ENCODE measurements at places on chromosomes 5 and 9.

GRCh38 chr9:21995006-21995665 is 545 bp downstream of the CDKN2B-AS1 start:
- DNase-seq = peak; percentile 54

- no peak for DNase-seq
Observed at GRCh38 chr5:153584126-153584959, 93.9 kb downstream of the GRIA1 start.

GRCh38 chr9:96253059-96253696 is 48.8 kb downstream of the HSD17B3 start:
- DNase-seq = no peak

- no peak for DNase-seq
Observed at GRCh38 chr5:81140943-81141342, 92.2 kb upstream of the CKMT2 start.

GRCh38 chr5:55568654-55569512 is 34.1 kb upstream of the PLPP1 start:
- DNase-seq = no peak

GRCh38 chr5:488744-489688 is 35.2 kb downstream of the SLC9A3 start:
- no peak for DNase-seq

DNA sequence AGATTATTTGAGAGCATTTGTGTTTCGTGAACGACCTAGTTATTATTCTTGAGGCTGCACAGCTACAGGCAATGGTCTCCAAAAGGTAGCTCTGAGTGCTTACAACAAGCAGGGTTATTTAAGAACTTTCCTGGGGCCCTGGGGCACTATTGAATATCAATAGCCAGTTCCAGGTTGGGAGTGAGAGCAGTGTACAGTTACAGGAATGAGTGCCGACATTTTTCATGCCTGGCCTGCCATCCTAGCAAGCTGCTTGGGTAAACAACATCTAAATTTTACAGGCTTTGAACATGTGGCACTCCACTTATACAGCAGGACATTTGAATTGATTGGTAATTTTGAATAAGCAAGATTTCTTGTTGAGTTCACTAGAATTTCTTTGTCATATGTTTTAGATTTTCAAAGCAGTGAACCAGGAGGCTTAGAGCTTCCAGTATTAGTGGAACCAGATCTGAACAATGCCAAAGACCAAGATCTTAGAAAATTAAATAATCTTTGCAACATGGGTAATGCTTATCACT is 171.9 kb upstream of the GDNF start:
- no peak for DNase-seq

DNA sequence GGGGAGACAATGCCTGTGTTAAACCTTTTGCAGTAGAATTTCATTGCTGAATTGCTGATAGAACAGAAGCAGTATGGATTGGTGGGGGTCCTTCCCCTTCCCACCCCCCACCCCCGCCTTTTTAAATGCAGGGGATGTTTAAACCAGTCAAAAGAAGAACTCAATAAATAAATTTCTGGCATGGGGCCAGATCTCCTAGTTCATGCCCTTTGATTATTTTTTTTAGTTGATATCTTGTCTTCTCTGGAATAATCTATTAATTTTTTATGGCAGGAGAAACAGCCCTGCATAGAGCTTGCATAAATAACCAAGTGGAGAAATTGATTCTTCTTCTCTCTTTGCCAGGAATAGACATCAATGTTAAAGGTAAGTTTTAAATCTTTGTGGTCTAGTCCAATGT is 72.8 kb downstream of the SLF1 start:
- no peak for DNase-seq

DNA sequence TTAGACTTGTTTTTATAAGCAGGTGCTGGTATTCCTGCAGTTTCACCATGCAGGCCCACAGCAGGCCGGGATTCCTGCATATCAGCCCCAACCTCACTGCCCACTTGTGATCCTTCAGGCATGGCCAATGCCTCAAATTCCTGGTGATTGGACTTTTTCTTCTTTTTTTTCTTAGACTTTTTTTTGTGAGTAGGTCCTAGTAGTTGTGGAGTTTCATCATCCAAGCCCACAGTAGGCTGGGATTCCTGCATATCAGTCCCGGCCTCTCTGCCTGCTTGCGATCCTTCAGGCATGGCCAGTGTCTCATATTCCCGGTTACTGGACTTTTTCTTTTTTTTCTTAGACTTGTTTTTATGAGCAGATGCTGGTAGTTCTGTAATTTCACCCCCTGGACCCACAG is 4.8 kb downstream of the TTF1 start:
- no peak for DNase-seq

DNA sequence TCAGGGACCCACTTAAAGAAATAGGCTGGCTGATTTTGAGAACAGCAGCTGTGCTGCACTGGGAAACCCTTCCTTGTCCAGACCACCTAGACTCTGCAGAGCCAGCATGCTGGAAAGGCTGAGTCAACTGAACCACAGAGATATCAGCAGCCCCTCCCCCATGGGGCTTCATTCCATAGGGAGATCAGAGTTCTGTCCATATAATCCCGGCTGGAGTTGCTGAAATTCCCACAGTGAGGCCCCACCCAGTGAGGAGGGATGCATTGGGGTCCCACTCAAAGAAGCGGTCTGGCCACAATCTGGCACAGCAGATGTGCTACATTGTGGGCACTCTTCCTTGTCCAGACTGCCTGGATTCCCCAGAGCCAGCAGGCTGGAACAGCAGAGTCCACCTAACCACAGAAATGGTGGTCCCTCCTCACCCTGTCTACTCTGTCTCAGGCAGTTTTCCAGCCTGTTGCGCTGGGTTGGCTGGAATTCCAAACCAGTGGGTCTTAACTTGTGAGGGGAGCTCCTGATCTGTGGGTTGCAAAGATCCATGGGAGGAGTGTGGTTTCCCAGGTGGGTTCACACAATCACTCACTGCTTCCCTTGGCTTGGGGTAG is 127.1 kb downstream of the RNF180 start:
- no peak for DNase-seq

DNA sequence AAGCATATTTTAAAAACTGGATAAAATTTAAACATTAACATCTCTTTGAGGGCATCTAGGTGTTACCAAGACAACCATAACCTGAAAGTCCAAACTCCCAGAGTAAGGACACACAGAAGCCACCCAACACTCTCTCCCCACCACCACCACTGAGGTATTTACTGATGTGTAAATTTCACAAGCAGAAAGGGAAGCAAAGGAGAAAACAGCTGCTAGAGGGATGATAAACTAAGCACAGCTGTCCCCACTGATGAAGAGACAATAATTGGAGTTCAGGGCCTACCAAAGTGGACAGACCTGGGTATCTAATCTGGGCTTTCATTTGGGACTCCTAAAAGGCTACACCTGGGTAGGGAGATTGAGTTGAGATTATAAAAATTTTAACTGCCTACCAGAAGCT is 63.6 kb downstream of the FRMD3 start:
- no peak for DNase-seq

DNA sequence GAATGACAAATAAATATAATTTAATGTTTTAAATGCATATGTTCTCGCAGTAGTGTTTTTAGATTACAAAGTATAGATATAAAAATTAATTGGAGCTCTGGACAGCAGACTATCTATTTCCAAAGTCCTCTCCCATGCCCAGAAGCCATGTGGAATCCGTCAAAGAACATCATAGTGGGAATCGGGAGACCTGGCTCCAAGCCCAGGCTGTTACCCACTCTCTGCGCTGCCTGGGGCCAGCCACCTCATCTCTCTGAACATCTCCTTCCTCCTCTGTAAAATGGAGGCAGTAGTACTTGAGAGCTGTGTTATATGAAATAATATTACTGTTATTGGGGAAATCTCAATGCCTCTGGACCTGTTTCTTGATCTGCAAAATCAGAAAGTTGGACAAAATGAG is 58.1 kb upstream of the SLC30A5 start:
- no peak for DNase-seq

GRCh38 chr5:92147266-92147665 is 764.1 kb upstream of the ARRDC3 start:
- DNase-seq = no peak

GRCh38 chr5:115329475-115329874 is 33.0 kb upstream of the CCDC112 start:
- DNase-seq = no peak

DNA sequence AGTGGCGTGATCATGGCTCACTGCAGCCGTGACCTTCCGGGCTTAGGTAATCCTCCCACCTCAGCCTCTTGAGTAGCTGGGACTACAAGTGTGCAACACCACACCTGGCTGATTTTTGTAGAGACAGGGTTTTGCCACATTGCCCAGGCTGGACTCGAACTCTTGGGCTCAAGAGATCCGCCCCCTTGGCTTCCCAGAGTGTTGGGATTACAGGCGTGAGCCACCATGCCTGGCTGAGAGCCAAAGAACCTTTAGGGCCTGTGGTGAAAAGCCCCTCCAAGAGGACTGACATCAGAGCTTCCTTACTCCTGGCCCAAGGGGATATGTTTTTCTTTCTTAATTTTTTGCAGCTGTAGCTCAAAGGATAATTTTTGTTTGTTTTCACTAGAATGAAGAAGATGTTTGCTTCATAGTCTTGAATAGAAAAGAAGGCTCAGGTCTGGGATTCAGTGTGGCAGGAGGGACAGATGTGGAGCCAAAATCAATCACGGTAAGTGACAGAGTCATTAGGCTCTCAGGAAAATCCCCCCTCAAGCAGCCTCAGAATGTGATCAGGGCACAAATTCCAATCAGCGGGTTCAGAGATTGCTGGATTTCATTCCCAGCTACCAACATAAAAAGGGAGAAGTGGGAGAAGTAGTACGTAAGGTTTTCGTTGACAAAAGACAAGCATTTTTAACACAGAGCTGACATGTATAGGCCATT is 77.1 kb downstream of the GOLPH3 start:
- DNase-seq = no peak

DNA sequence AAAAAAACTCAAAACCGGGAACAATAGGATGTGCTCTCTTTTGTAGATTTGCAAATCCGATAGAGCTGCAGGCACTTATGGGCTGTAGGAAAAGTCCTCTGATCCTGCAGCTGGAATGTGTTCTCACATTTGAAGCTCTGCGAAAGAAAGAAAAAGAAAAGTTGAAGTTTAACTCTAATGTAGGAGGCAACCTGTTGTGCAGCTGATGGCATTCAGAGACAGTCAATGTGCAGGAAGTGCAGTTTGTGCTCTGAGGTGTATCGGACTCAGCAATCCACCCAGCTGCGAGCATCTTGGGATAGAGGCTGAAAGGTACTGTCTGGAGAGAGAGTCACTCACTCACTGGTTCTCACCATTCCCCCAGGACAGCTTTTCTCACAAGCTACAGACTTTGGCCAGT is 339.2 kb downstream of the AGTPBP1 start:
- DNase-seq = no peak

DNA sequence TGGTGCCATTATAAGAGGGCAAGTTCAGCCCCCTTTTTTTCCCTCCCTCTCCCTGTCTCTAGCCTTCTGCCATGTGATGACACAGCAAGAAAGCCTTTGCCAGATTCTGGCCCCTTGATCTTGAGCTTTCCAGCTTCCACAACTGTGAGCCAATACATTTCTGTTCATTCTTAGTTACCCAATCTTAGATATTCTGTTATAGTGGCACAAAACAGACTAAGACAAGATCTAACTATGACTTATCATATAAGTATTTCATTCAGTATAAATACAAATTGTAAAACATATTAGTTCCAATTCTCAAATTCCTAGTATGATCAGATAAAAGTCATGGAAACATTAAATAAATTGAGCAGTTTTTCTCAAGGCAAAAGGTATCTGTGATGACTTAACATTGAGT is 276.3 kb downstream of the COX7C start:
- no peak for DNase-seq

GRCh38 chr5:77709340-77709739 is 66.8 kb downstream of the TBCA start:
- DNase-seq = no peak

GRCh38 chr9:17462869-17463464 is 115.9 kb upstream of the SH3GL2 start:
- DNase-seq = no peak

- no peak for DNase-seq
Observed at GRCh38 chr9:69647804-69648203, 24.4 kb downstream of the APBA1 start.

DNA sequence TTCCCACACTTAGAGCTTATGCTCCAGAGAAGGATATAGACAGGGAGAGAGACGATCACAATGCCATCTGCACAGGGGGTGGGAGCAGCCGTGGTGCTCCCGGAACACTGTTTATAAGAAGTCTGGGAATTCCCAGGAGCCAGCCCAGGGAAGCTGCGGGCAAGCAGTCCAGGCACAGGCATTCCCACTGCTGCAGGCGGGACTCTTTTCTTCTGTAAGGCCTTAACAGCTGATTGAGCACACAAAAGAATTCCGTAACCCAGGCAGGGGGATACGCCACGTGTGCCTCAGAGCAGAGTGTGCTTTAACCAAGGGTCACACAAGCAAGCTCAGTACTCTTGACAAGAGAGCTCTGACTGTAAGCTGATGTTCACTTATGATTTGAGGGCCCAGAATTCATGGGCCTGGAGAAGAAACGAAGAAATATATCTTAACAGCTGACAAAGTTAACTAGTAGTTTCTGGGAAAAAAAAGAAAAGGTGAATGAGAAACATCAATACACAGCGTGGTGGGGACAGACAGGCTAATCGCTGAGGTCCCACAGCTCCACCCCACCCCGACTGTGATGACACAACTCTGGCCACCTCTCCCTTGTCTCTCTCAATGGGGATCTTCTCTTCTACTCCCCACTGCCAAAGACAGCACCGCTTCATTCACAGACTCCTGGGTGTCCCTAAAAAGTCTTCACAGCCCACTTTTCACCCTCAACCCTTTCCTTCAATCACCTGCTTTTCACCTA is 85.9 kb upstream of the SIMC1 start:
- DNase-seq = no peak

- DNase-seq = no peak
Observed at GRCh38 chr9:88898039-88898720, 93.1 kb upstream of the S1PR3 start.

- no peak for DNase-seq
Observed at GRCh38 chr9:127520941-127521918, 69.9 kb downstream of the LRSAM1 start.

GRCh38 chr9:125074976-125075375 is 68.4 kb downstream of the SCAI start:
- DNase-seq = no peak

GRCh38 chr9:92506184-92506857 is 24.0 kb upstream of the ASPN start:
- DNase-seq = no peak

DNA sequence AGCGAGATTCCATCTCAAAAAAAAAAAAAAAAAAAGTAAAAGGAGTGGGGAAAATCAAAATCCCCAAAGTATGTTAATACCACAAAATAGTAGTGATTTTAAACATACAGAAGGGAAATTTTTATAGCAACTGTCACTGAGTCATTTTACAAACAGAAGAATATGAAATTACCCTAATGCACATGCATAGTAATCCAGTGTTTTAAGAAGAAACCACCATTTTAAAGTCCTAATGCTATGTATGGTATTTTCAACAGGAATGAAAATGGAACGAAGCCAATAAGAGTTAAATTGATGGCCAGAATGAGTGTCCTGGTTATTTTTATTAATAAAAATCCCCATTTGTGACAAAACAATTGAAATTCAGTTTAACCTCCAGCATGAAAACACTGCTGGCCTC is 26.7 kb upstream of the NXNL2 start:
- no peak for DNase-seq

- no peak for DNase-seq
Observed at GRCh38 chr9:33065157-33066076, 11.1 kb downstream of the SMU1 start.

GRCh38 chr9:34582787-34583186 is 6.7 kb downstream of the CNTFR start:
- DNase-seq = no peak

GRCh38 chr5:78490709-78491485 is 130.5 kb downstream of the SCAMP1 start:
- DNase-seq = no peak

GRCh38 chr9:127179633-127180441 is 57.4 kb upstream of the ANGPTL2 start:
- no peak for DNase-seq

- no peak for DNase-seq
Observed at GRCh38 chr5:33049842-33050241, 338.7 kb downstream of the NPR3 start.

All from stimulated activated CD4-positive, alpha-beta T cell treated with anti-CD3 and anti-CD28 coated beads, Interleukin-1b, Interleukin-23, amount 100 ng/mL, for 4 hours (primary cell).